A549 treated with DMSO at 1 μM for 4 hours (cell line): ENCODE measurements at places on chromosomes 1 and 21. TPM values are rescaled to one million over a fixed set of nuclear protein-coding genes. Genes with fewer than 3 reads are reported as not detected.

The ACAP3 gene
- total RNA-seq = 11.2 to 21.2 TPM (median 16.3 TPM) in 5 replicates

The TMEM200B gene
- total RNA-seq = 0.06 to 0.10 TPM (median 0.09 TPM) in 4 of 5 replicates, not detected in the other

The FCMR gene
- total RNA-seq = 4.0 to 6.3 TPM (median 4.4 TPM) in 5 replicates

The SLAMF7 gene
- total RNA-seq = 1.6 to 4.0 TPM (median 2.6 TPM) in 5 replicates

The ATP1A2 gene
- 0.02 to 0.06 TPM (median 0.03 TPM) in 3 of 5 replicates, not detected in the others for total RNA-seq

The CFHR4 gene
- not detected in 5 replicates for total RNA-seq

The NUF2 gene
- total RNA-seq = 24.1 to 31.6 TPM (median 28.7 TPM) in 5 replicates

The LINGO4 gene
- total RNA-seq = not detected in 5 replicates

The GFI1 gene
- total RNA-seq = 0.14 to 0.38 TPM (median 0.23 TPM) in 5 replicates

The IFNGR2 gene
- total RNA-seq = 50.3 to 61.6 TPM (median 59.8 TPM) in 5 replicates

The PGLYRP4 gene
- total RNA-seq = not detected in 5 replicates

The LMX1A gene
- total RNA-seq = not detected in 5 replicates

The OR14K1 gene
- not detected in 5 replicates for total RNA-seq

The GJA4 gene
- not detected in 5 replicates for total RNA-seq

The TLR5 gene
- 0.05 to 0.45 TPM (median 0.18 TPM) in 4 of 5 replicates, not detected in the other for total RNA-seq

The RNU1-3 gene
- 7.3 TPM in 1 of 5 replicates, not detected in the others for total RNA-seq

The MDM4 gene
- 4.6 to 5.5 TPM (median 5.4 TPM) in 5 replicates for total RNA-seq

The TDRD5 gene
- total RNA-seq = 0.02 to 0.06 TPM (median 0.04 TPM) in 4 of 5 replicates, not detected in the other

The IL6R gene
- total RNA-seq = 10.6 to 15.0 TPM (median 12.2 TPM) in 5 replicates

The C1orf53 gene
- total RNA-seq = 6.2 to 7.7 TPM (median 6.3 TPM) in 5 replicates

The HLX gene
- 3.9 to 5.0 TPM (median 4.8 TPM) in 5 replicates for total RNA-seq
